NCI-H1092 (cell line): ENCODE measurements at places on chromosomes 7 and 10.

DNA sequence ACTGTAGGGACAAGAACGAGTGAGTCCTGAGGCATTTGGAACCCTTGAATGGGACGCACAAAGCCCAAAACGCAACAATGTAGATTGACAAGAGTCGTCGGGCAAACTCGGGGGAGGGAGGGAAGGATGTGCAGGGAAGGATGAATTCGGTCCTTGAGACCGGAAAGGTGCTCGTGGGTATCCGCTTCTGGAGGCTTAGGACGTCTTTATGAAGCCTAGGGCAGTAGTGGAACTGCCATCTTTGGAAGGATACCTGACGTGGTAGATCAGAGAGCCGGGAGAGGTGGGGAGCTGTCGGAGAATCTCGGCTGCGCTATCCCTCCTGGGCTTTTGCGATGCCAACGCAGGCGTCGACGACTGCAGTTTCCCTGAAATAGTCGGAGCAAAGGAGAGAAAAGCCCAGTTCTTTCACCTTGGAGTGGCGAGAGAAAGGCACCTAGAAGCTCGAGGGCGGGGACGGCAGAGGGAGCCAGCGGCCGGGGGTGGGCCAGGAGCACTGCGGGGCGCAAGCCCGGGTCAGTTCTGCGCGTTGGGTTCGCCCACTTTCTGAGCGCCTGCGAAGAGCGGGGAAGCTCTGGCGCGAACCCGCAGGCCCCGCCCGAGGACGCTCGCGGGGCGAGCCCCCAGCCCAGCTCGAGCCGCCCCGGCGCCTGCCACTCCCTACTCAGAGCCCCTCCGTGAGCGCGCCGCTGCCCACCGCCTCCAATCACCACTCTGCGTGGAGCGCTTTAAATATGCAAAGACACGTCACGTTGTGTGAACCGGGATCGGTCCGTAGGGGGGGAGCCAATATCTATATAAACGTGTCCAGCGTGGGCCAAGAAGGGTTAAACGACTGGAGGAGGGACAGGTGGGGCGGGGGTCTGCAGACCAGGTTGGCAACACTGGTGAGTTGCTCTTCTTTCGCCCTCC is at the start of gene CYP26C1:
CYP26C1 (plus strand) TSS at position 824 of the 912 bp plus-strand sequence. CDS start 466 bp downstream, outside the sequence.
- no peak for DNase-seq

- no peak for DNase-seq
Measured at GRCh38 chr10:7053195-7053594, 357.6 kb downstream of the SFMBT2 start.

GRCh38 chr7:100591596-100591995 is 5.5 kb downstream of the FBXO24 start:
- DNase-seq = no peak

DNA sequence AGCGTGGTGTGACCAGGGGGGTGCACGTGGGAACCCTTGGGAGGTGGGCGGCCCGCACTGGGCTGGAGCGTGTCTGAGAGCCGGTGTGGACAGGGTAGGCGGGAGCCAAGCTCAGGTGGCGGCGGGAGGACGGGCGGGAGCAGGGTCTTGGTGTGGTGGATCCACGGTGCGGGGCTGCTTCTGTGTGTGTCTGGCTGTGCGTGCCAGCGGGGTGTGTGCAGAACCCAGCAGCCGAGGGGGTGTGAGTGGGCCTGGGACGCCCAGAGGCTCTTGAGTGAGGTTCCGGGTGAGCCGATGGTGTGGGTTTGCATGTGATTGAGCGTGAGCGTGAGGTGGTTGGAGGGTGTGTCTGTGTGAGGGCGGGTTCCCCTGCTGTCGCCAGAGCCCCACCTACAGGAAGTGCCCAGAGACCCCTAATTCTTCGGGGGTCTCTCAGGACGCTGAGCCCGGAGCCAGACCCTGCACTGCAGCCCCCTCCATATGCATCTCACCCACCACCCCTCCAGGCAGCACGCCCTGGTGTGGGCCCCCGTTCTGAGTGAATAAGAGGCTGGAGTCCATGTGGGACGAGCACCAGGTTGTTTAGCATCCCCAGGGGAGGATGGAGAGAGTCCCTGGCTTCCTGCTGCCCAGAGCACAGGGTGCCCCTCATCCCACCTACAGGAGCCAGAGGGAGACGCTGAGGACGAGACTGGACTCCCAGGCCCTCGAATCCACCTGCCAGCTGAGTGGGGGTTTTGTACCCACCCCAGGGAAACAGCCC is 78.2 kb downstream of the ELFN1 start:
- no peak for DNase-seq

DNA sequence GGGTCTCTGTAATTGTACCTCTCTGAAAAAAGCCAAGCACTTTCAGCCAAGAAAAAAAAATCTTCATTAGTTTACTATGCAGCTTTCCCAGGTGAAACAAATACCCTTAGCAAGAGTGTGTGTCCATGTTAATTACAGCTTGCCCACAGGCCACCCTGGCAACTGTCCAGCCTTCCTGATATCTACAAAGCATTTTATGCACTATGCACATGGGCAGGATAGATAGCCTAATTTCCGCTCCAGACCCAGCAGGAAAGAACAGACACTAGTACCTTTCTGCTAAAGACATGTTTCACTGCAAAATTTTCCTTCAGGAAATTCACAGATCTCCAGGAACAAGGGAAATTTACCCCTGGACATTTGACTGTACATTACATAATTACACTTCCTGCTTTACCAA is 24.4 kb downstream of the CACNA2D1 start:
- peak; percentile 6 for DNase-seq

- no peak for DNase-seq
Measured at GRCh38 chr7:40019558-40019957, 69.5 kb downstream of the CDK13 start.

DNA sequence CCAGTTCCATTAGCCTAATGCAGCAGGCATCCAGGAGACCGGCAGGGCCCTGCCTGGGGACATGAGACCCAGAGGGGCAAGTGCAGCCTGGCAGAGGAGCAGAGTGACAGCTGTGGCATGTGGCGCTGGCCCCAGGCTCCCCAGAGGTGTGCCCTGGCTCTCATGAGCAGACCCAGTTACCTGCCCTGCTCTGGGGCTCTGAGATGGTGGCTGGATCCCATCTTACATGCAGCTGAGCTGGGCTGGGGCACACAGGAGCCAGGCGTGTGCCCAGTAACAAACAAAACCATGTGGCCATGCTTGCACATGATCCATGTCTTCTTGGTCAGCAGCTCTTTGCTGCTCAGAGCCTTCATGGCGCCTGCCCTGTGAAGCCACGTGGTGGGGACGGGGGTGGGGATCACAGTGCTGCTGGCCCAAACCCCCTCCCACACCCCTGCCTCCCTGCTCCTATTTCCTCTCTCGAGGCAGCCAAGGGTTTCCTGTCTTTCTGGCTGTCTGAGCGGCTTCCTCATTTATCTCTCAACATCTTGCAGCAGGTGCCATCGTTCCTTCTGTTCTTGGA is 40.3 kb upstream of the GTF2I start:
- no peak for DNase-seq

DNA sequence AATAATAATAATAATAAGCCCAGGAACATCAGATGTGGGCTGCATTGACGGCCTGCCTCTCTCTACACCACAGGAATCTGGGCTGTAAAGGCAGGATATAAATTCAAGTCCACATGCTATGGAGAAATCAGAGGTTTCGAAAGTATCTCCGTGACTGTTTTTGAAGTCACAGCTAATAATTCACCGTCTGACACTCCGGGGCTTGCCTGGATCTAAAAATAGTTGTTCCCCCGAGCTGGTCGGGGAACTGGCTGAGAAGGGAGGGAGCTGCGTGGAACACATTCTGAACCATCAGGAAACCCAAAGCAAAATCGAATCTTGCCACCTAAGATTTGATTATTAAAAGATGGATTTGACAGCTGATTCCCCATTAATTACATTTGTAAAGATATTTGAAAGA is 35.4 kb downstream of the KLF6 start:
- no peak for DNase-seq

- no peak for DNase-seq
Measured at GRCh38 chr7:109950821-109951564, 1139.9 kb upstream of the LRRN3 start.

- DNase-seq = no peak
Measured at GRCh38 chr10:47023237-47024045, 112.2 kb downstream of the PTPN20 start.

- peak; percentile 32 for DNase-seq
Measured at GRCh38 chr10:51700228-51700817, 928 bp upstream of the CSTF2T start.

DNA sequence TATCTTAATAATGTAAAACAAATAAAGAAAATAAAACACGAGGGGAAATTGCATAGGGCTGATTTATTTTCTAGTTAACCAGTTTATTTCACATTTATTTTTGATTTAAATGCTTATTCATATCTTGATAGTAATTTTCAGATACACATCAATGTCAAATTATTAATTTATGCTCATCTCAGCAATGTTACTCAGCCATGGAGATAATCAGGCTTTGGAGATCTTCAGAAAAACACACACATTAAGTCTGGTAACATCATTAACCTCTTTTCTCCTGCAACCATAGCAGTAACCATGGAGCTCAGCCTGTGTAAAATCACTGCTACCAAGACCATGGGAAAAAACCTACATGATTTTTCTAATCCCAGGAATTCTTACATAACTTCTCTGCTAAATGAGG is 31.9 kb upstream of the TBX20 start:
- no peak for DNase-seq

DNA sequence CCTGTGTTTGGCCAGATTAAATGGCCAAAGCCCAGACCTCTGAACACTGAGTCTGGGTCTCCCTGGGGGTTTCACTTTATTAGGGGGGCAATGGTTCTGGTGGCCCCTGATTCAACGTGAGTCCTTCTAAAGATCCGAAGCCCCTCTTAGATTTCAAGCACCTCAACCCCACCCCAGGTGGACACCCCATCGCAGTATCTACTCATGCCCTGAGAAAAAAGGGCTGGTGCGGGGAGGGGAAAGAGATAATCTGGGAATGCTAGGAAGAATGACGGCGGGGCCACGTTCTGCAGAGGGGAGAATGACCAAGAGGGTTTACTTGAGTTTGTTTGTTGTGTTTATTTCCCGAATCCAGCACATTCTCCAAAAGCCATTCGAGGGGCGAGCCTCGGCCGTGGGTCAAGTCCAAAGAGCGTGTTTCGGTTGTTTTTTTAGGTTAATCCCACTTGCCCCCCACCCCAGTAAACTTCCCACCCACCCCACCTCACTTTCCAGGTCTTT is 832 bp downstream of the PDLIM1 start:
- no peak for DNase-seq

DNA sequence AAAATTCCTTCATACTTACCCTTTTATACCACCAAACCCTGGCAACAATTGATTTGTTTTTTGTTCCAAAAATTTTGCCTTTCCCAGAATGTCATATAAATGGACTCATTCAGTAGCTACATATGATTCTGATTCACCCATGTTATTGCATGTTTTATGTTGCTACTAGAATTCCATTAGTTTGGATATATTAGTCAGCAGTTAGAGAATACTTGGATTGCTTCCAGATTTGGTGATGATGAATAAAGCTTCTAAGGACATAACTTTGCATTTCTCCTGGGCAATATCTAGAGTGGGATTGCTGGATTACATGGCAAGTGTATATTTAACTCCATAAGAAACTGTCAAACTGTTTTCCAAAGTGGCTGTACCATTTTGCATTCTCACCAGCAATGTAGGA is 806.9 kb downstream of the DNAJB9 start:
- no peak for DNase-seq

GRCh38 chr10:124206616-124207015 is 113.2 kb upstream of the CHST15 start:
- DNase-seq = no peak

- DNase-seq = no peak
Measured at GRCh38 chr7:113796557-113796956, 122.3 kb downstream of the PPP1R3A start.

DNA sequence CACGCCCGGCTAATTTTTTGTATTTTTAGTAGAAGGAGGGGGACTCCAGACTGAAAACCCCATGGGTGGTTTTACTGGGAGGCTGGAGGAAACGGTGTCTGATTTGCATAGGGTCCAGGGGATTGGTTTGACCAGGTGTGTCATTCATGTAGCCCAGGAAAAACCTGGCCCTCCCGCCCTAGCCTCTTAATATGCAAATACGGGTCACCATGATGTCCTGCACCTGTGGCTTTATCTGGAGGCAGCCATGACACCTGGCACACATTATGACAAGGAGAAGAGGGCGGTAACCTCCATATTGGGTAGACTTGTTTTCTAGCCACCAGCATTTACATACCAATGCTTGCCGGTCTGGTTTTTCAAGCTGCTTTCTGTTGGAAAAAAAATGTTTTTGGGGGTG is 68.0 kb downstream of the TRIL start:
- no peak for DNase-seq

DNA sequence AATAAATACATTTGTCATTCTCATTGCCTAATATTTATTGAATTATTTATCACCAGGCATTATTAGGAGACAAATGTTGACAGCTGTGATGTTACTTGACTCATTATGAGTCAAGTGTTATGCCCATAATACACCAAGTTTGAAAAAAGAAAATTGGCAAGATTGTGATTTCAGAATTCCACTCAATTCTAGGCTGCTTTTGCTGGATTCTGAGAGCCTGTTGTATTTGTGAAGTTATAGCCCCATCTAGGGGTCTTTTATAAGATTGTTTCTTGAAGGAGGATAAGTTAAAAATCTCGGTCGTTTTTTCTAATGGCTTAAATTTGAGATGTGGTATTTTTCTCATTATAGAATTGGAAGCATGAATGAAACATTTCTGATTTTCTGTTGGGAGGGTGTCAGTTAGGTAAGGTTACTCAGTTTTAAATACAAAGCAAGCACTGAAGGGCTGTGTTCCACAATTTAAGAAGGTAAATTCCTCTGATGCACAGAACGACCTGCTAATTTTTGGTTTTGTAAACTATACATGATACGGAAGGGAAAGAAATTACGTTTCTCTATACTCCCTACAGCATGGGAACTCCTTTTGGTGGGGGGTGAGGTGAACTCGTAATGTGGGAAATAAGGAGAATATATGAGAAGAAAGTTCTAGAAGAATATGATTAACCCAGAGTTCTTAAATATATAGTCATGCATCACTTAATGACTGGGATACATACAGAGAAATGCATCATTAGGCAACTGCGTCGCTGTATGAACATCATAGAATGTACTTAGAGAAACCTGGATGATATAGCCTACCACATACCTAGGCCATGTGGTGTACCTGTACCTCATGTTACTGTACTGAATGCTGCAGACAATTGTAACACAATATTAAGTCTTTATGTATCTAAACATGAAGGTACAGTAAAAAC is 2.6 kb downstream of the STK31 start:
- DNase-seq = peak; percentile 42

GRCh38 chr7:80807166-80807900 is 111.5 kb downstream of the SEMA3C start:
- DNase-seq = no peak

DNA sequence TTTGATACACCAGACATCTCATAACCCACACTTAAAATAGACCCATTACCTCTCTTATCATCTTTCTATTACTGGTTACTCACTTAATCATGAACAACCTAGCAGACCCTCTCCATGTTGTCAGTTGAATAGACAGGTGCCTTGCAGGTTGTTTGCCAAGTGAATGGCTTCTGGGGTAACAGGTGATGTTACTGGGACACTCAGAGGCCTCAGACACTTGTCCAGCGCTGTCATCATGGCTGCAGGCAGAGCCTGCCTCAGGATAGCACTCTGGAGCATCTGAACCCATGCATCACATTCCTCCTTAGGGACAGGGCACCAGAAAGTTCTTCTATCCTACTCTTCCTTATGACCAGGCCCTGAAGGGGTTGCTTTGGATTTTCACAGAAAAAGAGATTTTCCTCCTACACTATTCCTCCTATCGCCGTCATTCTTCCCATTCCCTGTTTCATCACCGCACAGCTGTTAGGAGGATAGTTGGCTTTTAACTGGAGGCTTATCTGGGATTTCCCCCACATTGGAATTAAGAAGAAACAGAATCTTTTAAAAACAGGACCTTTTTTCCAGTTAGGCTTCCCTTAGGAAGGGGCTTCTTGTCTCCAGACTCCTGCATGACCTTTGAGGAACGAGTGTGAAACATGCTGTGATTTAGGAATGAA is 182.1 kb downstream of the VTI1A start:
- no peak for DNase-seq
